Activated T-cell treated with anti-CD3 and anti-CD28 coated beads, Interleukin-2, amount 50 U/mL, for 24 hours (primary cell): ENCODE measurements at places on chromosomes 1 and 21.

GRCh38 chr21:28607545-28607944 lies 385.1 kb downstream of the LTN1 start:
- no peak overlapping the region for H3K27ac ChIP-seq
- H3K36me3 ChIP-seq: peaks cover 1% of the 10 kb centered on the region
- DNase-seq: no peak
- no peaks in the 10 kb centered on the region for H3K27me3 ChIP-seq

DNA sequence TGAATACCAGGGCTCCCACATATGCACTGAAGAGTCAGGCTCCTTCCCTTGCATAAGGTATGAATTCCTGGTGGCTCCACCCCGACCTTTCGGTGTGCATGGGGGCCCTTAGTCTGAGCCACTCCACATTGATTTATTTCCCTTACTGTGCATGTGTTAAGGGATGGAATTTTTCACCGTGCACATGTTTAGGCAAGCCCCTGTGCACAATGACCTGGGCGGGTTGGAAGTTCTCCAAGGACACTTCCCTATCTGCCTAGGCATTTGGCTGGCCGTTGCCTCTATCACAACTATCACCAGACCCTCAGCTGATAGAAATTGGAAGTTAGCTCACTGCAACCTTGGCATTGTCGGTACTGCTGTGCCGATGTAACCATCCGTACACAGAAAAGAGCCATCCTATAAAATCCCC lies 9.7 kb downstream of the S100A6 start:
- no peaks in the 10 kb centered on the region for H3K36me3 ChIP-seq
- no peaks in the 10 kb centered on the region for H3K27me3 ChIP-seq
- H3K4me1 ChIP-seq: peaks cover 24% of the 10 kb centered on the region

DNA sequence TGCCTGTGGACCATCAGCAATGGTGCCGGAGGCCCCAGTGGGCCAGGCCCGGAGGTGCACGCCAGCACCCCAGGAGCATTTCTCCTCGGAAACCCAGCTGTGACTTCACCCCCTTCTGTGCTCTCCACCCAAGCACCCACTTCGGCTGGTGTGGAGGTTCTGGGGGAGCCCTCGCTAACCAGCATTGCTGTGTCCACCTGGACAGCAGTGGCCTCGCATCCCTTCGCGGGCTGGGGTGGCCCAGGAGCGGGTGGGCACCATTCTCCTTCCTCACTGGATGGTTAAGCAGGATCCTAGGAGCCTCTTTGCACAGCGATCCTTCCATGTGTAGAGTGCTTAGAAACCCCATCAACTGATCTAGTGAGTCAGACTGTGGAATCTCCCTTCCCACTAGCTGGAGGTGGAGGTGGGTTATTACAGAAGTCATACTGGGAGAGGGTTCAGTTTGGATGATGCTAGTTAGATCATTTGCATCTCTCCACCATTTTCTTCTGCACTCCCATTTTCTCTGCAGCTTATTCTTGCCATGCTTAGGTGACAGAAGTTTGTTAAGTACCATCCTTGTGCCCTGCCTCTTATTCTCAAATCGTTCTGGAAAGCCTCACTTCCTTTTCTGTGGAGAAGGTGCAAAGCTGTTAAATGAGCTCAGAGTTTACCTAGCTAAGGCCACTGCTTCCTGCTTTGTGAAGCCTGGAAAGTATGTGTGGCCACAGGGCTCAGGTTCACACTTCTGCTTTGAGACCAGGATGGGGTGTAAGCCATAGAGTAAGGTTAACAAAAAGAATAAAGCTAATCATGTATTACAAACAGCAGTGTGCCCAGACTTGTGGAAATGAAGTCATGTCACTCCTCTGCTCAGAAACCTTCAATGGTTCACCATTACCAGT lies 32.3 kb downstream of the TBX19 start:
- no peak for DNase-seq
- H3K27ac ChIP-seq: no peak overlapping the region
- no peak overlapping the region for H3K4me3 ChIP-seq
- peaks cover 16% of the 10 kb centered on the region for H3K4me1 ChIP-seq
- H3K36me3 ChIP-seq: peaks cover 7% of the 10 kb centered on the region

- DNase-seq: peak; percentile 52
- H3K36me3 ChIP-seq: no peaks in the 10 kb centered on the region
- no peak overlapping the region for H3K4me3 ChIP-seq
- H3K4me1 ChIP-seq: peaks cover 8% of the 10 kb centered on the region
- peaks cover 5% of the 10 kb centered on the region for H3K27me3 ChIP-seq
Measured at GRCh38 chr1:32716312-32717148, 14.0 kb upstream of the SYNC start.

GRCh38 chr1:149942207-149942606 lies 5.5 kb upstream of the MTMR11 start:
- H3K4me3 ChIP-seq: no peak overlapping the region
- H3K27ac ChIP-seq: no peak overlapping the region
- no peaks in the 10 kb centered on the region for H3K27me3 ChIP-seq
- peaks cover 40% of the 10 kb centered on the region for H3K4me1 ChIP-seq

GRCh38 chr1:212450331-212450881 lies 17.7 kb downstream of the NENF start:
- H3K27ac ChIP-seq: no peak overlapping the region
- H3K4me1 ChIP-seq: no peaks in the 10 kb centered on the region
- H3K4me3 ChIP-seq: no peak overlapping the region
- no peaks in the 10 kb centered on the region for H3K27me3 ChIP-seq
- H3K36me3 ChIP-seq: peaks cover 12% of the 10 kb centered on the region

DNA sequence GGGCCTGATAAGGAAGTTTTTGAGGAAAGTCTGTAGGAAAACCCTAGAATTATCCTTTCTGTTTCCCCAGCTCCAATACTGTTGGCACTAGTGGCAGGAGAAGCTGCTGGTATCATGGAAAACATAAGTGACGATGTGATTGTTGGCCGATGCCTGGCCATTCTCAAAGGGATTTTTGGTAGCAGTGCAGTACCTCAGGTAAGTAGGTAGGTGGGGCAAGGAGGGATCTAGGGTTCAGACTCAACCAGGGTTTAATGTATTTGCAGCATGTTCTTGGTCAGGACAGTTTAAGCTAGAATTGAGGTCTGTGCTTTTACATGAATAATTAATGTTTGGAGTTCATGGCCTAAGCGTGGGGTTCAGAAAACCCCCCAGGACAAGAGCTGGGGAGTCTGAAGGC lies 62.1 kb downstream of the KDM1A start:
- no peaks in the 10 kb centered on the region for H3K4me1 ChIP-seq
- H3K27me3 ChIP-seq: no peaks in the 10 kb centered on the region
- no peak overlapping the region for H3K27ac ChIP-seq
- DNase-seq: no peak

- no peak overlapping the region for H3K4me3 ChIP-seq
- H3K36me3 ChIP-seq: no peaks in the 10 kb centered on the region
- H3K27ac ChIP-seq: no peak overlapping the region
- no peaks in the 10 kb centered on the region for H3K27me3 ChIP-seq
- DNase-seq: no peak
- H3K4me1 ChIP-seq: no peaks in the 10 kb centered on the region
Measured at GRCh38 chr21:46004168-46004861, 22.7 kb downstream of the COL6A1 start.

GRCh38 chr1:2908561-2908960 lies 107.1 kb upstream of the TTC34 start:
- no peaks in the 10 kb centered on the region for H3K36me3 ChIP-seq
- no peaks in the 10 kb centered on the region for H3K27me3 ChIP-seq
- no peak overlapping the region for H3K4me3 ChIP-seq
- no peaks in the 10 kb centered on the region for H3K4me1 ChIP-seq
- H3K27ac ChIP-seq: no peak overlapping the region

DNA sequence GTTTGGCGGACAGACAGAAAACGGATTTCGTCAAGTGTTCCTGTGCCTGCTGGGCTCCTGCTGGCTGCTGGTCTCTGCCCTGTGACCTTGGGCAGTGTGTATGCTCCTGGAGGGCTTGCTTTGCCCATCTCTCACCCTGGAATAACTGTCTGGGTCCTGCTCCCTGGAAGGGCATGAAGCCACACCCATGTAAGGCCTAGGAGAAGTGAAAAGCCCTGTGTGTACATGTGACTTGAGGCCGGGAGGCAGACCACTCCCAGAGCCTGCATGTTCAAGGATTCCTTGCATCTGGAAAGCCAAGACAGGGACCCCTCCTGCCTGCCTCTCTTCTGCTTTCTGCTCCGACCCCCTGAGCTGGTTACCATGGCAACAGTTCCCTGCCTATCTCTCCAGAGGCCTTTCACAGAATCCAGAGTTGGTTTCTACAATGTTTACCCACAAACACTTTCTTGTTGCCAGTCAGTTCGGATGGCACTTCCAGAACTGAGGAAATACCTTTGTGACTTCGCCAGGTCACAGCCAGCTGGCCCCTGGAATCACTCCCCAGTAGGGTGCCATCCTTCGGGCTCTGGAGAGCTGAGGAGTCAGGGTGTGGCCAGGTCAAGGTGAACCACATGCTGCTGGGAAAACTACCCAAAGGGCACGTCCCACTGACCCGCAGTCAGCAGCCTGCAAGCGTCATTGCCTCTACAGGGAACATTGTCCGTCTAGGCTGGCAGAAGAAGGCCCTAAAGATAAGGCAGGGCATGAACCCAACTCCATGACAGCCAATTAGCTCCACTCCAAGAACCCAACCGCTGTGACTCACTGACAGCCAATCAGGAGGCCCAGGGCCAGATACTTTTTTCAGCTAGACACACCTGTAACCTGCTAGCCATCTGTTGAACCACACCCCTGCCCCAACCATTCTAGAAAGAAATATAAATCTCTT lies 14.7 kb upstream of the GPR37L1 start:
- H3K27ac ChIP-seq: no peak overlapping the region
- H3K27me3 ChIP-seq: no peaks in the 10 kb centered on the region
- H3K4me1 ChIP-seq: no peaks in the 10 kb centered on the region
- H3K4me3 ChIP-seq: no peak overlapping the region
- no peaks in the 10 kb centered on the region for H3K36me3 ChIP-seq

DNA sequence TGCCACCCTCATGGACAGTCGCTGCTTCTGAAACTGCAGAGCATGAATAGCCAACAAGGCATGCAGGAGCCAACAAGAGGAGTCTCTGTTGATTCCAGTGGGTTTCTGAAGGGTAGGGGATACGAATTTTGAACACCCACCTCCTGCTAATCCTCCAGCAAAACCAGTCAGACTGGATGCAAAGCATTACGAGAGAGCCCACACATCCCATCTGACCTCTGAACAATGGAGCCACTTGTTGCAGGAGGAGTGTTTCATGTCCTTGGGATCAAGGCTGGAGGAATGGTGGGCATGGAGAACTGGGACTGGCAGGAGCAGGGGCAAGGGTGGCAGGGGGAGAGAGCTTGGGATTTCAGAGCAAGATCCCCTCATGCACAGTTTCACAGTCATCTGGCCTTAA lies 1.6 kb downstream of the VTCN1 start:
- H3K4me1 ChIP-seq: no peaks in the 10 kb centered on the region
- no peaks in the 10 kb centered on the region for H3K36me3 ChIP-seq
- DNase-seq: no peak
- H3K27me3 ChIP-seq: peaks cover 8% of the 10 kb centered on the region
- H3K4me3 ChIP-seq: no peak overlapping the region
- H3K27ac ChIP-seq: no peak overlapping the region

- H3K36me3 ChIP-seq: peaks cover 7% of the 10 kb centered on the region
- no peak for DNase-seq
- H3K4me1 ChIP-seq: peaks cover 50% of the 10 kb centered on the region
- peaks cover 6% of the 10 kb centered on the region for H3K27me3 ChIP-seq
- H3K27ac ChIP-seq: peak overlapping the region; percentile 64
Measured at GRCh38 chr1:172654535-172654934, 4.4 kb upstream of the FASLG start.

DNA sequence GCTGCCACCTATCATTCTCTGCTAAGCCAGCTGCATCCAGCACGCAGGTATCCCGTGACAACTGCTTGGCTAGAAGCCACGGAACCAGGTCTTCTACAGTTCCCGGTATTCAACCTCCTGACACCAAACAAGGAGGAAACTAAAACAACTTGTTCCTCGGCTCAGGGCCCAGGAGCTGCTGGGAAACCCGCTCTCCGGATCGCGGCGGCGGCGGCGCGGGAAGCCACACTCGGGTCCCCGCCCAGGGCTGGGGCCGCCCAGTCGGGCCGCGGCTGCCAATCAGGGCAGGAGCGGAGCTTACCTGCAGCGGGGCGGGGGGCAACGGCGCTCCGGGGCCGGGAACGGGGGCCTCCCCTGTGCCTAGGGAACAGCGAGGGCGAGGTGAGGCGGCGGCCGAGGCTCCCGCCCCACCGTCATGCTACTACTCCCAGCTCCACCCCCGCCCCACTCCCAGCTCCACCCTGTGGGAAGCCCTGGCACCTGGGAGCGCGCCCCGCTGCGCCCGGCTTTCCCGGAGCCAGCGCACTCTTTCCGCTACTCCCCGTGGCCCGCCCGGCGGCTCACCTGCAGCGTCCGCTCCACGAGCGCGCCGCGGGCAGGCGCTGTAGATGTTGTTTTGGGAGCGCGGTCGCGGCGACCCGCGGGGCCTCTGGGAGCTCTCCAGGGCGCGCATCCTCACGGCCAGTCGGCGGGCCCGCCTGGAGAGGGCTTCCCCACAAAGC lies 12.1 kb downstream of the IL24 start:
- H3K4me1 ChIP-seq: peaks cover 91% of the 10 kb centered on the region
- peak; percentile 73 for DNase-seq
- H3K27me3 ChIP-seq: no peaks in the 10 kb centered on the region
- H3K36me3 ChIP-seq: peaks cover 67% of the 10 kb centered on the region

DNA sequence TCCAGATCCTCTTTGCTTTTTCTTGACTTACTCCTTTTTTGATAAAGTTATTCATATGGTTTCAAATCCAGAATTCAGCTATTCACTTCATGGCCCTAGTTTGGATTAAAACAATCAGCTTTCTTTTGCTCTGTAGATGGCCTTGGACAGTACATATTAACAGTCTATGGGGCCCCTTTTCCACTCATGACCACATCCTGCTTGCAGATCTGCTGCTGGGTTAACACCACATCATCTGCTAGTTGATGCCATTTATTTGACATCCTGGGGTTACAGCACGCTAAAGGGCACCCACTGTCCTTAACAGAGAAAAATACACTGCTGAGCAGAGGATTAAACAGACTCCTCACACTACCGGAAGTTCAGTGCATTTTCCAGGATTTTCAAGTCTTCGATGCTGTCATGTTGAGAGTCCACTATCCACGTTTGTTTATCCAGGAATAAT lies 941 bp upstream of the IFI16 start:
- DNase-seq: no peak
- H3K4me1 ChIP-seq: peaks cover 53% of the 10 kb centered on the region
- peak overlapping the region; percentile 87 for H3K4me3 ChIP-seq
- peak overlapping the region; percentile 99 for H3K27ac ChIP-seq

- DNase-seq: no peak
- H3K27ac ChIP-seq: no peak overlapping the region
- no peaks in the 10 kb centered on the region for H3K4me1 ChIP-seq
- H3K36me3 ChIP-seq: no peaks in the 10 kb centered on the region
Measured at GRCh38 chr1:43247256-43247921, 22.4 kb upstream of the TMEM125 start.
